ENCODE measurements at places on chromosomes 2 and 18. TPM values are rescaled to one million over a fixed set of nuclear protein-coding genes. Genes with fewer than 3 reads are reported as not detected.

- no peak for DNase-seq
Measured at GRCh38 chr18:33805592-33805991, 227.6 kb downstream of the ASXL3 start.

The PLCL1 gene
- 0.51 TPM for total RNA-seq

DNA sequence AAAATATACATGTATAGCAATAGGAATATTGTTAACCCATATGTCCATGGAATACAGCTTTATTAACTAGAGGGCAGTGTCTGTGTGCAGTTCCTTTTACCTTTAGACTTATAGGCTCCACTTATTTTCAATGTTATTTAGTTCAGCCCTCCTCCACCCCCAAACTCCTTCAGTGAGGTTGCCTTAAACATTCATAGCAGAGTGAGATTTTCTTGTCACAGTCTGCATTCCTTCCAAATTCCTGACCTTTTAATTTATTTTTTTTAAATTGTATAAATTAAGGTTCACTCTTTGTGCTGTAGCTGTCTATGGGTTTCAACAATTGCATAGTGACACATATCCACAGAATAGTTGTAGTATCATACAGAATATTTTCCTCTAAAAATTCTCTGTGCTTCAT lies 30.9 kb downstream of the TFPI start:
- DNase-seq, result no peak

- peak; percentile 77 for DNase-seq
Measured at GRCh38 chr2:73212448-73213176, 1.4 kb upstream of the SMYD5 start.

The RAX gene
- total RNA-seq, result not detected

The GALNT1 gene
- total RNA-seq, result 42.2 TPM

GRCh38 chr2:166653185-166653813 lies 159.2 kb upstream of the SCN7A start:
- no peak for DNase-seq

DNA sequence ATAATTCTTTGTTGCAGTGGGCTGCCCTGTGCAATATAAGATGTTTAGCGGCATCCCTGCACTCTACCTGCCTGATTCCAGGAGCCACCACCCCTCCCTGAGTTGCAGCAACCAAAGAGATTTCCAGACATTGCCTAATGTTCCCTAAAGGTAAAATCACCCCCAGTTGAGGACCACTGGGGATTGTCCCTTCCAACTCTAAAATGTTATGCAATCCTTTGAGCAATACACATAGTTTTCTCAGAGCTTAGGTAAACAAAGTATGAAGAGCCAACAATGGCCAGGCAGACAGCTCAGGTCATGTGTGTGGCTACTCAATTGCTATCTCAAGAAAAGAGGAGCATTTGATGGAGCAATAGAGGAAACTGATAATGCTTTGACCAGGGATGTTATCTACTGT lies 87.0 kb downstream of the XDH start:
- DNase-seq, result no peak

DNA sequence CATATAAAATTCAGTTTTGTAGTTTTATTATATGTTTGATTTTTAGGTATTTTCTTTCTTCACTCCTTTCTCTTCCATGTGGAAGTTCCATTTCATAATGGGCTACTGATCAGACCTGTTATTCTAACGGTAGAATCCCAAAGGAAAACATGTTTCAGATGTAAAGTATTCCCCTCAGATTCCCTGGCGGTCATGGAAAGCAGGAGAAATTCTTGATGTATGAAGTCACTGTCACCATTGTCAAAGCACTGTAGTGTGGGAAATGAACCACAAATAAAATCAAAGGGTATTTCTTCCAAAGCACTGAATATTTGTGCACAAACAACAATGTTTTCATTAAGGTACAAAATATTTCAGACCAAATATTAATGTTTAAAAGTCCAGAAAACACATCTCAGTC lies 237.3 kb upstream of the KLHL14 start:
- DNase-seq, result no peak

DNA sequence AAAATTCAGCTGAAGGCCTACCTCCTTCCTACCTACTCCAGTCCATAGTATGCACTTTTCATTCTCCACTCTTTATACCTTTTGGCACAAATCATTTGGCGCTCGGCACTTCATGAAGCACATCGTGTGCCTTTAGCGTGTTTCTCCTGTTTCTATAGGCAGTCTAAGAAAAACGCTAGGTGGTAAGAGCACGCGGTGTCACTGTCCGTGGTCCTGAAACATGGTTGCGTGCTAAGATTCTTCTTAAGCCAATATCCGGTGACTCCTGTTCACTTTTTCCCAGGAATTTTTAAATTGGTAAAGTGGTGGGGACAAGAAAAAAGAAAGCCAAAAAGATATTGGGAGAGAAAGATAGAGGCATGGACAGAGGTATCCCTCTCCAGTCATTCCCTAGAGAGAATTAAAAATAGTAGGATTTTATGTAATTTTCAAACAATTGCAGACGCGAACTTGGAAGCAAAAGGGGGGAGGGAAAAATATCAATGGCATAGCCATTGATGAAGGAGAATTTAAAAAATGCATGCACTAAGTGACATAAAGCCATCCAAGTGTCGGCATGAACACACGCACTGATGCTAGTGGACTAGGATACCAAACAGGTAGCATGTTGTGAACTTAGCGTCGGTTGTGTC lies 1.4 kb upstream of the CTNNA2 start:
- DNase-seq, result peak; percentile 41

- no peak for DNase-seq
Measured at GRCh38 chr18:36406805-36407204, 109.3 kb downstream of the FHOD3 start.

GRCh38 chr18:58023108-58023507 lies 20.9 kb upstream of the NEDD4L start:
- DNase-seq, result no peak

Measured in liver (tissue), 10 donors.